ENCODE measurements at places on chromosomes 4 and X.

DNA sequence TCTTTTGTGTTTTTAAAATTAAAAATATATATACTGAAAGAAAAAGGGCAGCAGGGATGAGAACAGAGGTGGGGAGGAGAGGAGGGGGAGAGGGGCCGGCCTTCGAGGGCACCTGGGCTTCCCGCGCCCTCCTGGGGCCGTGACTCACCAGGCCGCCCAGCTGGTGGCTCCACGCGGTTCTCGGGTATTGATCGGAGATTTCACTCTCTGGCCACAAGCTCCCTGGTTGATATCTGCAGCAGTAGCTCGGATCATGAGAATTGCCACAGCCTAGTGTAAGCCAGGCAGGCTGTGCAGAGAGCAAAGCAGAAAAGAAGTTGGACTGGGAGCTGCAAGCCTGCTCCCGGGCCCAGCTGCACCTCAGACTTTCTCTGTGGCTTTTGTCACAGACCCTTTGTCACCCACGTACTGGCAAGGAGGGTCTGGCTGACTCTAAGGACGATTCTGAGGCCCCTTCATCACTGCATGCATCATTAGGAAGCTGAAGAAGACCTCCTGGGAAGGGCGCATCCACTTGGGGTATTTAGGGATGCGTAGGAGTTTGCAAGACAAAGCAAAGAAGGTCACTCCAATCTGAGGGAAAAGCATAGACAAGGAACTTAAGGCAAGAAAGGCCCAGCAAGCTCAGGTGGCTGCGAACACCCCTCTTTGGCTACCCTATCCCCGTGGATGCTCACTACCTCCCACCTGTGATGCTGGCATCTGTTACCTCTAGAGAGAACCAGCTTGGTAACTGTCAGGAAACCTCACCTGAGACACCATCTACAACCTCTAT lies 71.7 kb downstream of the CPZ start:
- no peak for DNase-seq

- no peak for DNase-seq
Observed at GRCh38 chr4:121738780-121739535, 26.0 kb downstream of the SMIM43 start.

DNA sequence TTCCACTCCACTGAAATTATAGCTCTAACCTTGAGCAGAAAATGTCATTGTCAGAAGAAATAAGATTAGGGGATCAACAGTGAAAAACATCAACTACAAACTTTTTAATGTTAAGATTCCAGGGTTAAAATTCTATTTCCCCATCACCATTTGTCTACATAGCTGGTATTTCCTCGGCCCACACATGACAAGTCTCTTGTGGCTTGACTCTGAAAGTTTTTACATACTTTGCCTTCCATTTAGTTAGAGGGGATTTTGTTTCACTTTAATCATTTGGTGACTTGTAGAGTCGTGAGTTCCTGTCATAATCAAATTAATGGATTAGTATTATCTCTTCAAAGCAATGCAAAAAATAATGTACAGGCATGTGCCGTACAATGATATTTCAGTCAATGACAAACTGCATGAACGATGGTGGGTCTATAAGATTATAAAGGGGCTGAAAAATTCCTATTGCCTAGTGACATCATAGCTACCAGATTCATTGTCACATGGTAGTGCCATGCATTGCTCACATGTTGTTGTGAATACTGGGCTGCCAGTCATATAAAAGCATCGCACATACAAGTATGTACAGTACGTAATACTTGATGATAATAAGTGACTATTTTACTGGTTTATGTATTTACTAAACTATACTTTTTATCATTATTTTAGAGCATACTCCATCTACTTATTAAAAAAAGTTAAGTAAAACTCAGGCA lies 72.0 kb downstream of the ING2 start:
- no peak for DNase-seq

DNA sequence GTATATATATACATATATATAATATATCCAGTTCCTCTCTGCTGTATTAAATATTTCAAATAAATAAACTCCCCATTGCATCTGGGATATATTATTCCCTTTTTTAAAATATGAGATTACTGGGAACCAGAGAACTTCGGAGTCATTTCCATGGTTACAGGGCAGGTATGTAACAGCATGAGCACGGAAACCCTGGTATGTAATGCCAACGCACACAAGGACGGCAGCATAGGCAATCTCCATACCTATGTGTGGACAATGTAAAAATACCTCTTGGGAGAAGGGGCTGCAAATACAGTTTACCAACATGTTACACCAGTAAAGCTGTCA lies 62.8 kb downstream of the NUDT10 start:
- DNase-seq: no peak

DNA sequence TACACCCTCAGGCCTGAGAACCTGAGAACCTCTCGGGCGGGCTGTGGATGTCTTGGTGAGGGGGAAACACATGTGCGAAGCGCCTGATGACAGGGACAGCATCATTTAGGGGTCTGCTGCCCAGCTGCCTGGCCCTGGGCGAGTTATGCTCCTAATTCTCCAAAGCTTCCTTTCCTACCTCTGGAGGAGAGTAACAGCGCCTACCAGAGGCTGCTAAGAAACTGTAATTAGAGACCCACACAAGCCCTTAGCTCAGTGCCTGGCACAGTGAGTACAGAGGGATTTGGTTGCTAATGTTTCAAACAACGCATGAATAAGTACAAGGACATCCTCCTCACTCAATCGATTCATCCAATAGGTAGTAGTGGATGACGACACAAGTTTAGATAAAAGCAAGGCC lies 40.4 kb downstream of the BCOR start:
- no peak for DNase-seq

GRCh38 chr4:146158036-146158745 lies 17.3 kb upstream of the LSM6 start:
- no peak for DNase-seq

All from activated CD4-positive, alpha-beta T cell treated with anti-CD3 and anti-CD28 coated beads, Interleukin-2, amount 50 U/mL, for 4 hours (primary cell).